Endothelial cell of umbilical vein (primary cell): ENCODE measurements at places on chromosomes 2 and 18. TPM values are rescaled to one million over a fixed set of nuclear protein-coding genes. Genes with fewer than 3 reads are reported as not detected.

The MGAT5 gene
- 13.9 and 17.7 TPM in 2 replicates for polyA plus RNA-seq

The IL36RN gene
- polyA plus RNA-seq: not detected in 2 replicates

The IL1R2 gene
- polyA plus RNA-seq: not detected in 2 replicates

The GNAL gene
- 0.03 and 0.07 TPM in 2 replicates for polyA plus RNA-seq

The DCDC2C gene
- not detected in 2 replicates for polyA plus RNA-seq

The DAW1 gene
- polyA plus RNA-seq: 0.75 and 1.2 TPM in 2 replicates

The RAD51AP2 gene
- not detected in 2 replicates for polyA plus RNA-seq

The CPLX4 gene
- polyA plus RNA-seq: not detected in 2 replicates

- DNase-seq: no peak
Observed at GRCh38 chr18:56433919-56434318, 204.5 kb downstream of the TXNL1 start.

- DNase-seq: peak; percentile 38
Observed at GRCh38 chr2:71223767-71224333, 3.1 kb downstream of the PAIP2B start.

DNA sequence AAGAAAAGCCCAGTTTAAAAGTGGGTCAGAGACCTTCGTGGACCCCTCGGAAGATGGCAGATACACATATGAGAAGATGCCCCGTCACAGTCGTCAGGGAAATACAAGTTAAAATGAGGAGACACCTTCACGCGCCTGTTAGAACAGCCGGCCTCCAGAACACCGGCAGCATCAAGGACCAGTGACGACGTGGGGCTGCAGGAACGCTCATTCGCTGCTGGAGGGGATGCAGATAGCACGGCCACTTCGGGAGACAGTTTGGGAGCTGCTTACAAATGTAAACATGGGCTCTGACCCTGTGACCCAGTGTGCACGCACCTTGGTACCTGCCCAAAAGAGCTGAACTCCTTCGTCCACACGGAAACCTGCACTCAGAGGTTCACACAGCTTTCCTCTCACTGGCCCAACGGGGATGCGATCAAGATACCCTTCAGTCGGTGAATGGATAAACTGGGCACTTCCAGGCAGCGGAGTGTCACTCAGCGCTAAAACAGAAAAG is 83.7 kb upstream of the CTDP1 start:
- DNase-seq: no peak

GRCh38 chr2:18404708-18405107 is 155.7 kb downstream of the RDH14 start:
- DNase-seq: no peak
